Lower lobe of right lung (tissue), 2 donors: ENCODE measurements at places on chromosomes 1 and 21. TPM values are rescaled to one million over a fixed set of nuclear protein-coding genes. Genes with fewer than 3 reads are reported as not detected.

DNA sequence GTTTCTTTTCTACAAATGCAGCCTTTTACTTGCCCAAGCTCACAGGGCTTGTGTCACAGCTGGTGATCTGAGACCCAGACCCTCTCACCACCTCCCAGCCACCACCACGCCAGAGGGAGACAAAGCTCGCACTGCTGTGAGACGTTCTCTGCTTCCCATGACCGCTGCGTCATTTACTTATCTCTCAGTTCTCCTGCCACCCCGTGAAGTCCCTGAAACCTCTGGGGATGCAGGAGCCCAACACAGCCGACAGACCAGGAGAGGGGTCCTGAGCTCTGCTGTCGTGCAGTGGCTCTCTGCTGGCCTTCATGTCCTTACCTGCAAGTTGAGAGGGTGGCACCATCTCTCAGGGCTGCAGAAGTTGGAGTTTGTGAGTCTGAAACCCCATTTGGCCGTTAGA, 77.7 kb downstream of the SLC16A1 start:
- no peak for DNase-seq
- no peaks in the 10 kb centered on the region for H3K27me3 ChIP-seq
- H3K4me3 ChIP-seq, result no peak overlapping the region
- H3K4me1 ChIP-seq, result peaks cover 16% of the 10 kb centered on the region
- no peaks in the 10 kb centered on the region for H3K36me3 ChIP-seq
- H3K27ac ChIP-seq, result no peak overlapping the region

GRCh38 chr1:179706339-179706941, 36.7 kb upstream of the FAM163A start:
- no peak overlapping the region for H3K27ac ChIP-seq
- no peak for DNase-seq
- H3K4me1 ChIP-seq, result peaks cover 26% of the 10 kb centered on the region
- H3K4me3 ChIP-seq, result no peak overlapping the region

DNA sequence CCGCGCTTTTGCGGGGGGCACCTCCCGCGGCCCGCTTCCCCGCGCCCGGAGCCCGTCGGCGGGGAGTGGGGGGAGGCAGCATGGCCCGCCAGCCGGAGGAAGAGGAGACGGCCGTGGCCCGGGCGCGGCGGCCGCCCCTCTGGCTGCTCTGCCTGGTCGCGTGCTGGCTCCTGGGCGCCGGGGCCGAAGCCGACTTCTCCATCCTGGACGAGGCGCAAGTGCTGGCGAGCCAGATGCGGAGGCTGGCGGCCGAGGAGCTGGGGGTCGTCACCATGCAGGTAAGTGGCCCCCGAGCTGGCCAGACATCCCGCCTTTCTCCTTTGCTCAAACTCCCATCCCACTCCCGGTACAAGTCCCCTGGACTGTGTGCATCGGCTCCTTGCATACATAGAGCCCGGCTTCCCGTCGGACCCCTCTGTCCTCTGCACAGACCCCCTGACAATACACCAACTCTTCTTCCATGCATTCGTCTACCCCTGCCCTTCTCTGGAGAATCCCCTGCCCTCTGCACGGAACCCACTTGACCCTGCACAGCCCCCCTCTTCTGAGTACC, 812 bp downstream of the CACHD1 start:
- H3K27me3 ChIP-seq, result peaks cover 15% of the 10 kb centered on the region
- peaks cover 44% of the 10 kb centered on the region for H3K4me1 ChIP-seq
- no peaks in the 10 kb centered on the region for H3K36me3 ChIP-seq
- peak overlapping the region; percentile 66 for H3K27ac ChIP-seq

GRCh38 chr21:20570824-20571232, 427.4 kb upstream of the NCAM2 start:
- DNase-seq, result no peak

The CNR2 gene
- total RNA-seq, result not detected

DNA sequence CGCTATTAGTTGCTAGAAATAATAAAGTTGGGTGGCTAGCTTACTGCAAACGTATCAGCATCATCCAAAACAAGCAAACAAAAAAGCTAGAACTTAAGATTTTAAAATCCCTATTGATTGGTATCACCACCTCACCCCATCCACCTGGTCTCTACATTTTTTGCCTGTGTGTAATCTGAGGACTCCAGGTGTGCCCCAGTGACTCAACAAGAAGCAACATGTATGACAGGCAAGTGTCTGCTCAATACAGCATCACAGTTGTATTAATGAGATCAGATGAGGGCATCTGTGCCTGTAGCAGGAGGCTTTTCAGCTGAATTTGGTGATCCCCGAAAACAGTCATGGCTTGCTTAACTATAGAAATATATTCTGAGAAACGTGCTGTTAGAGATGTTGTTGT, 14.6 kb upstream of the PAPPA2 start:
- no peaks in the 10 kb centered on the region for H3K4me1 ChIP-seq
- H3K4me3 ChIP-seq, result no peak overlapping the region
- H3K36me3 ChIP-seq, result no peaks in the 10 kb centered on the region
- no peak for DNase-seq

DNA sequence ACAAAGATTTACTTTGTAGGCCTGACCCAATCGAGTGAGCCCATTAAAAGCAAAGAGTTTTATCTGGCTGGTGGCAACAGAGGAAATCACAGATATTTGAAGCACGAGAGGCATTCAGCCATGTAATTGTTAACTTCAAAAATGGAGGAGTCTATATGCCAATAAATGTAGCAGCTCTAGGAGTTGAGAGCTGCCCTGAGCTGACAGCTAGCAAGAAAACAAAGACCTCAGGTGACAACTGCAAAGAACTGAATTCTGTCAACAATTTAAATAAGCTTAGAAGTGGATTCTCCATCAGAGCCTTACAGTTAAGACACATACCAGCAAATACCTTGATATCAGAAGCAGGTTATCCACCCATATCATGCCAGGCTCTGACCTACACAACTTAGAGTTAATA, 463.1 kb upstream of the NEGR1 start:
- H3K27ac ChIP-seq, result no peak overlapping the region
- no peaks in the 10 kb centered on the region for H3K4me1 ChIP-seq
- H3K4me3 ChIP-seq, result no peak overlapping the region
- no peak for DNase-seq
- H3K36me3 ChIP-seq, result no peaks in the 10 kb centered on the region

GRCh38 chr1:20725189-20726117, 7.0 kb downstream of the SH2D5 start:
- no peak overlapping the region for H3K4me3 ChIP-seq
- peaks cover 21% of the 10 kb centered on the region for H3K27me3 ChIP-seq
- H3K36me3 ChIP-seq, result no peaks in the 10 kb centered on the region
- H3K27ac ChIP-seq, result no peak overlapping the region
- DNase-seq, result no peak
